CD4-positive, alpha-beta memory T cell (primary cell): ENCODE measurements at places on chromosomes 6 and 20. TPM values are rescaled to one million over a fixed set of nuclear protein-coding genes. Genes with fewer than 3 reads are reported as not detected.

The SEL1L2 gene
- total RNA-seq = not detected

The RBPJL gene
- not detected for total RNA-seq

The IL17A gene
- total RNA-seq = not detected

The TRIM10 gene
- total RNA-seq = not detected

The SHLD1 gene
- 16.3 TPM for total RNA-seq

The PHACTR3 gene
- total RNA-seq = not detected

The NR2E1 gene
- not detected for total RNA-seq

The GSTA3 gene
- not detected for total RNA-seq

The MROH8 gene
- 1.4 TPM for total RNA-seq

The HLA-B gene
- 5,565 TPM for total RNA-seq

The WFDC13 gene
- total RNA-seq = not detected

The KCNK15 gene
- total RNA-seq = not detected

The ARMC2 gene
- total RNA-seq = 10.7 TPM

The OR10C1 gene
- total RNA-seq = not detected

The UST gene
- 7.6 TPM for total RNA-seq

The BTN1A1 gene
- not detected for total RNA-seq

The CST8 gene
- not detected for total RNA-seq

The COL11A2 gene
- total RNA-seq = 1.6 TPM

The CALHM5 gene
- not detected for total RNA-seq

The TCP11 gene
- total RNA-seq = not detected

The SLC39A7 gene
- 40.8 TPM for total RNA-seq

The SH3BGRL2 gene
- 0.50 TPM for total RNA-seq

The MOG gene
- total RNA-seq = not detected

The HSD17B8 gene
- total RNA-seq = 20.2 TPM

The NSFL1C gene
- 65.8 TPM for total RNA-seq

The RAB44 gene
- not detected for total RNA-seq

The SAPCD1 gene
- total RNA-seq = 3.7 TPM

The ANKRD66 gene
- total RNA-seq = not detected

The RPL7L1 gene
- total RNA-seq = 89.8 TPM

The CLPSL1 gene
- not detected for total RNA-seq

The DSP gene
- total RNA-seq = not detected

The NHSL1 gene
- 0.53 TPM for total RNA-seq

The DCDC2 gene
- 0.47 TPM for total RNA-seq

The ALDH5A1 gene
- total RNA-seq = 13.0 TPM

The HLA-G gene
- total RNA-seq = 0.28 TPM
